Foreskin keratinocyte (primary cell): ENCODE measurements at places on chromosomes 7 and 10.

GRCh38 chr7:81361769-81362312 lies 408.0 kb downstream of the HGF start:
- no peak for DNase-seq

GRCh38 chr7:22724861-22725260 lies 2.1 kb upstream of the IL6 start:
- no peak for DNase-seq

- DNase-seq, result no peak
These were observed 82.8 kb upstream of the FGFR2 start for GRCh38 chr10:121680879-121681655.

GRCh38 chr7:98745722-98746318 lies 124.0 kb downstream of the TMEM130 start:
- DNase-seq, result peak; percentile 20

- no peak for DNase-seq
These were observed 154.5 kb downstream of the SVIL start for GRCh38 chr10:29479981-29480954.

DNA sequence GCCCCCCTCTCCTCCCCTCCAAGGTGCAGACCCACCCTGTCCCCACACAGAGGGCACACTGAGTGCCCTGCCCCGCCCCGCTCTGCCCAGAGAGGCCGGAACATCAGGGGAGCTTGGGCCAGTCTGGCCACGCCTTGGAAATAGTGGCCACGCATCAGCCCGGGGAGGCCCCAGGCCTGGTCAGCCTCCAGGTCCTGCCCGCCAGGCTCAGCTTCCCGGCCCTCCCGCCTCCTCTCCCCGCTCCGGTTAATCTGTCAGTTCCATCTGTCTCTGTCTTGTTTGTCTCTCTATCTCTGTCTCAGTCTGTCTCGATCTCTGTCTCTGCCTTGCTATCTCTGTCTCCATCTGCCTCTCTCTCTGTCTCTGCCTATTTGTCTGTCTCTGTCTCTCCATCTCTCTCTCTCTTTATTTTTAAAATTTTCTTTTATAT lies 28.9 kb upstream of the TNRC18 start:
- no peak for DNase-seq

DNA sequence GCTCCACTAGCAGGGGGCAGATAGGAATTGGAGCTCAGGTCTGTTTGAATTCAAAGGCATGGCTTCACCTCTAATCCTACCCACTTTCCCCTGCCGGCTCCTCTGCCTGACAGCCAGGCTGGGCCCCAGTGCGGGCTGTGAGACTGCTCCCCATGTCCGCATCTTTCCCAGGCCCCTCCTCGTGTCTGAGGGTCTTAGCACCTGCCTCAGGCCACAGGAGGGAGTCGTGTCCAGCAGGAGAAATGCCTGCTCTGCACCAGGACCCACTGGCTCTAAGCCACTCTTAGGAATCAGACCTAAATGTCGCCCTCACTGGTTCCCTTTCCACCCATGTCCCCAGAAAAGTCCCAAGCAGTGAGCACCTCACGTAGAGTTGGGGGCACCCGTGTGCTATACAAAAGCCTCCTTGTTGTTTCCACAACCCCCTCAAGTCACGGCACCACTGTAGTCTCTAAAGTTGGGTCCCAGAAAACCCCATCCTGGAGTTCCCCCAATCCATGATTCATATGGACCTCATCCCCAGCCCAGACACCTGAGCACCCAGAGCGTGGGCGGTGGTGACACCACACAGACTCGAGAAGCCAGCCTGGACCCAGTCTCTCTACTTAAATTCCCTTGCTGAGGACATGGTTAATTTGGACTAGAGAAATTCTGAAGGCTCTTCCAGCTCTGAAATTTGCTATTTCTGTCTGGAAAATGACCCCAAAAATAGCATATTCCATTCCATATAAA lies 466.4 kb upstream of the ZMIZ1 start:
- no peak for DNase-seq

- DNase-seq, result no peak
These were observed 105.8 kb downstream of the GRM8 start for GRCh38 chr7:127146746-127147536.
